ENCODE measurements at places on chromosomes 7 and 10.

GRCh38 chr10:94133239-94133638, 139.5 kb downstream of the PLCE1 start:
- no peak for DNase-seq

- no peak for DNase-seq
Measured at GRCh38 chr7:50685135-50686065, 97.3 kb downstream of the GRB10 start.

- no peak for DNase-seq
Measured at GRCh38 chr7:49037346-49038210, 113.2 kb downstream of the CDC14C start.

DNA sequence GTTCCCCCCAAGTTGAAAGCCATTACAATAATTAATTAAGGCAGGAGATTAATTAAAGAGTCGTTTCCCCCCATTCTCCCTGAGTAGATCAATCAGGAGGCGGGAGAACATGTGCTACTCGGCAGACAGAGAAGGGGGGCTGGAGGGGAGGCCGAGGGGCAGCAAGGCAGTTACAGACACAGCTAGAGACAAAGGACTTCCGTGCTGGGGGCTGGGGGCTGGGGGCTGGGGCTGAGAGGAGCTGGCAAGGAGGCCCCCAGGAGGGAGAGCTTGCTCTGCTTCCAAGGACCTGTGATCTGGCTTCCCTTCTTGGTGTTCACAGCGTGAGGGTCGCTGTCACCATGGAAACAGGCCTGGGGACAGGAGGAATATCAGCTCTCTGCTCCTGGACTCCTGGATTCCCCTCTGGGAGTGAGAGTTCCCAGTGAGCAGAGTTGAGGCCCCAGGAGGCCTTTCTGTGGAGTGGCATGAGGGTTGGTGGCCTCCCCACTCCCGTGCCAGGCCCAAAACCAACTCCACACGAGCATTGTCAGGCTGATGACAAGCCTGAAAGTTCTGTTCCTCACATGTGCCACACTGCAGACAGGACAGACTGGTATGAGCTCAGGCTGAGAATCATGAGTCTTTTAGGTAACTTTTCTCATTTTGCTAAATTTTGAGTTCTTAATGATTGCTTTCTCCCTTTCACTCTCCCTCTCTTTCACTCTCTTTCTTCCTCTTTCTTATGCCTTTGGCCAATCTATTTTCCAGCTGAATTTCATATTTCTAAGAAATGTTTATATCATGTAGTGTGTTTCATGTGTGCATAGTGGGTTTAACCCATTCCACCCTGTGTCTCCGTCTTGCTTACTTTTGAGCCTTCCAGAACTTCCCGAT, 16.4 kb downstream of the FAM241B start:
- no peak for DNase-seq

DNA sequence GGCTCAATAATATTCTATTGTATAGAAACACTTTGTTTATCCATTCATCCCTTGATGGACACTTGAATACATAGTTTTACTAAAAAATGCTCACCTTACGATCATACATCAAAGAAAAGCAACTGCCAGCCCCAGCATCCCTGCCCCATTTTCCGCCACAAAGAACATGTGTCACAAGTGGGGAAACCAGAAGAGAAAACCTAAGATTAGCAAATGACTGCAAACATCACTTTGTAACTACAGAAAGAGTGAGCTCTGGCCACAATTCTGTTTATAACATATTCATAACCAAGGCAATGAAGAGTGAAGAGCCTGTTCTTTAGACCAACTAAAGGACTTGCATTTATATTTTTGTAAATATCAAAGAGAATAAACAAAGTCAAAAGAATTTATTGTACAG, 89.8 kb downstream of the DOCK4 start:
- DNase-seq, result no peak

DNA sequence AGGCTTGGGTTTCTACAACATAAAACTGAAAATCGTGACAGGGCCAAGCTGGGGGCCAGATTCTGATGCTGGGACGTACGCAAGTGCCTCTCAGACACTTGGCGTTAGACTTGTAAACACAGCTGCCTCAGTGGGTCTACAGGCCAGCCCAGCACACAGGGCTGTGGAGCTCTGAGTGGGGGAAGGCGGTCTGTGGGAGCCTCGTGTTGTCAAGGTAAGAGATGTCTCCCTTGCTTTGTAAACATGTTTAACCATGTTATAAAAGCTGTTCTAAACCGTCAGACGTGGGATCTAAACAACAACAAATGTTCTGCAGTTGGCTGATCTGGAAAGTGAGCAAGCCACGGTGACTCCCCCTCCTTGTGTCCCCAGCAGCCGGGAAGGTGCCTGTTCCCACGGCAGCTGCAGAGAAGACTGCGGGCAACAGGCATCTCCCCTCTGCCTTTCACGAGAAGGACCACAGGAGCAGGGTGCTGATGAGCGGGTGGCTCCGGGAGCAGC, 67.8 kb downstream of the ZRANB1 start:
- DNase-seq, result no peak

- no peak for DNase-seq
Measured at GRCh38 chr10:1273372-1274105, 217.4 kb downstream of the WDR37 start.

- DNase-seq, result no peak
Measured at GRCh38 chr10:84244651-84245270, at the start of gene RGR. TSS of gene RGR (plus strand) at chr10:84245053. CDS start at chr10:84245091, 38 bp downstream.

- DNase-seq, result no peak
Measured at GRCh38 chr10:71590781-71591350, 128.7 kb downstream of the C10orf105 start.

DNA sequence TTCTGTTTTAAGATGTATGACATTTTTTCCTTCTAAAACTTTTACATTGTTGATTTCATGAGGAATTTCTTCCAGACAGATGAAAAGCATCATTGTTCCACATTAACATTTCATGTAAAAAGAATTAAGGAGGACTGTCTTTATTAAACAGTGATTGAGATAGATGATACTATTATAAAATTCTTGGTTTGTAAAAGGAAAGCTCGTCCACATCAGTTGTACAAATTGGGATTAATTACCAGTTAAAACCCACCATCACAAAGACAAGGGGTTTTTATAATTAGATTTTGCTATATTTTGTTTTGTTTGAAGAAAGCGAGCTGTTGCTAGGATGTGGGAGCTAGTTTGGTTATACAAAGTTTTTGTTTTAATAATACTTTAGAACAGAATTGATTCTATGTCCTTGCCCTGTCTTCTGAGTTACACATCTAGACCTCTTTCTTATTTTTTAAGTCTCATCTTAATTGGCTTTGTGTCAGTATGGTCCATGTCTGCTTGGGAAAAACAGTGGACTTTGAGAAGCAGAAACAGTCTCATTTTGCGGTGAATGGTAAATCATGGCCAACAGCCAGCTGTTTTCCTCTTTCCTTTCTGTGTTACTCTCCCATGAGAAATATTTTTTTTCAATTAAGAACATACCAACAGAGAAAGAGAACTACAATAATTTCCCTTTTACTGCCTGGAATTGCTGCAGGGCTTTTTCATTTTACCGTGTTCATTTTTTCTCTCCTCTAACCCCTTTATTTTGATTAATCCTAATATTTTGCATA, 3.2 kb downstream of the TES start:
- DNase-seq, result no peak

DNA sequence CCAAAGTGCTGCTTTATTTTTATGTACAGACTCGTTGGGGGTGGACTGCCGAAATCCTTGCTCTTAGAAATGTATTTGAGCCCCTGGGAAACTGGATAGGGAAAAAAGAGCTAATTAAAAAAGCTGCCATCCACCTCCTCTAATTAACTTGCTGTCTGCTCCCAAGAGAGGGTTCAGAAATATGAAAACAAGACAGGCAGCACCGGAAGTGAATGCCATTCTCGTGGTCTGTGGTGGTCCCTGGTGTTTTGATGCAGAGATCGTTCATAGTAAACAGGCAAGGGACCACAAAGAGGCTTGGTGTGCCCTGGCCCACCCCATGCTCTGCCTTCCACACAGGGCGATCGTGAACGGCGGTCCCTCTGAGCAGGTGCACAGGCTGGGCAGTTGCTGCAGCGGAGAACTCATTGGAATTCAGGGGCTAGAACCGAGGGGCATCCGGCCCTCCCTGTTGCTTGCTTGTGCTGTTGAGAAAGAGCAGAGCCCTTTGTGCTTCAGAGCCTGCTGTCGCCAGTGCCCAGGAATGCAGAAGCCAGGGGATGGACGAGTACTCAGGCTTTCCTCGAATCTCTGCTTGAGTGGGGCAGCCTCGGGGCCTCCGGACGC, 79.1 kb upstream of the BTBD16 start:
- no peak for DNase-seq
